NCI-H2171 (cell line): ENCODE measurements at places on chromosomes 5 and 9.

DNA sequence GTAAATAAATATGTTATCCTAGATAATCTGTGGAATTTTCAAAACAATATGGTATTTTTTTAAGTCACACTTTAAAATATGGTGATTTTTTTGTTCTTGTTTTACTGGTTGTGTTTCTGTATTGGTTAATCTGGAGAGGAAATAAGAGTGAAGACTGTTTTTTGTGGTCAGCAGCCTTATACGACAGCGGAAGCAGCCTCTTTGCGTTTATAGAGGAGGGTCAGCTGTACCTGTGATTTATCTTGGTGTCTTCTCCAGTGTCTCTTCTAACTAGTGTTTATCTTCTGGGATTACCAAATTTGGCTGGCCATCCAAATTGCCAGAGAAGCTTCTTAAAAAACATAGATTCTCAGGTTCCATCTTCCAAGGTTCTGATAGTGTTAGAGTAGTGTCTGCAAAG, 58.7 kb downstream of the ICE1 start:
- DNase-seq, result no peak

DNA sequence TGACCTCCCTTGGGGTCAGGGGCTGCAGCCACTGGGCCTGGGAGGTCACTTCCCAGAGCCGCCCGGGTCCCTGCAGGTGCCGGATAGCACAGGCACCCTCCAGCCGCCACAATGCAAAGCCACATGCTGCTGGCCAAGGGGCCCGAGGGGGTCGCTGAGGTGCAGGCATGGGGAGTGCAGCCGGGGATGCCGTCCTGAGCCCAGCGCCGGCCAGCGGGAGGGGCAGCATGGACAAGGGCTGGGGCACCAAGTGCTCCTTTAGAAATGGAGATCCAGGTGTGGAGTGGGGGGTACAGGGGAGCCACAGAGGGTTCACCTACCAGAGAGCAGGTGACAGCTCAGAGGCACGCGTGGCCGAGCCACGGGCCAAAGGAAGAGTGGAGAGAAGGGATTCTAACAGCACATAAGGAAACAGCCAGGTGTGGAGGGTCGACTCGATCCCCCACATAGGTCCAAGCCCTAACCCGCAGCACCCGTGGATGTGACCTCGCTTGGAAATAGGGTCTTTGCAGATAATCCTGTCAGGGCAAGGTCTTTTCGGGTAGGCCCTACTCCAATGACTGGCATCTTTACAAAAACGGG, 24.7 kb downstream of the ZDHHC11B start:
- DNase-seq, result no peak

DNA sequence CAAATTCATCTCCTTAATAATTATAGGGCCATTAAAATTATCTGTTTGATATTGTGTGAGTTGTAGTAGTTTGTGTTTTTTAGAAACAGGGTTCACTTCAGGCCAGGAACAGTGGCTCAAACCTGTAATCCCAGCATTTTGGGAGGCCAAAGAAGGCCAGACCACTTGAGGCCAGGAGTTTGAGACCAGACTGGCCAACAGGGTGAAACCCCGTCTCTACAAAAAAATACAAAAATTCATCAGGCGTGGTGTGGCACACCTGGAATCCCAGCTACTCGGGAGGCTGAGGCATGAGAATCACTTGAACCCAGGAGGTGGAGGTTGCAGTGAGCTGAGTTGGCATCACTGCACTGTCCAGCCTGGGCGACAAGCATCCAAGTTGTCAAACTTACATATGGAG, 57.0 kb downstream of the IARS1 start:
- no peak for DNase-seq

DNA sequence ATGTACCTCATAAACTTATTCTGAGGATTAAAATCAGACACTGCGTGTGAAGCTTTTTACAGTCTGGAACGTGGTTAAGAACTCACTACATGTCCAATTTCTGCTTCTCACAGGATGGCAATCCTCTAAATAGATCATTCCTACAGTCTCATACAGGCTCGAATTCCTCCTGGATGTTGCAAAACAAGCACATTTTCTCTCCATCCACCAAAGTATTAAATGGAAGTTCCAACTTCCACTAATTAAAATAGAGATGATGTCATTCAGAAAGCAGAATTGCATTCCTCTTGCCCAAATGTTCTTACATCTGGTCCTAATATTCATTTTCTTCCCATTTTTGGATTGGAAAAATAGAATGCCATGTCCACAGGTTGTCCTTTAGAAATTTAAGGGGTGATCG, 145.5 kb upstream of the PCA3 start:
- no peak for DNase-seq

GRCh38 chr5:73814233-73814846, 188.3 kb downstream of the ARHGEF28 start:
- no peak for DNase-seq

DNA sequence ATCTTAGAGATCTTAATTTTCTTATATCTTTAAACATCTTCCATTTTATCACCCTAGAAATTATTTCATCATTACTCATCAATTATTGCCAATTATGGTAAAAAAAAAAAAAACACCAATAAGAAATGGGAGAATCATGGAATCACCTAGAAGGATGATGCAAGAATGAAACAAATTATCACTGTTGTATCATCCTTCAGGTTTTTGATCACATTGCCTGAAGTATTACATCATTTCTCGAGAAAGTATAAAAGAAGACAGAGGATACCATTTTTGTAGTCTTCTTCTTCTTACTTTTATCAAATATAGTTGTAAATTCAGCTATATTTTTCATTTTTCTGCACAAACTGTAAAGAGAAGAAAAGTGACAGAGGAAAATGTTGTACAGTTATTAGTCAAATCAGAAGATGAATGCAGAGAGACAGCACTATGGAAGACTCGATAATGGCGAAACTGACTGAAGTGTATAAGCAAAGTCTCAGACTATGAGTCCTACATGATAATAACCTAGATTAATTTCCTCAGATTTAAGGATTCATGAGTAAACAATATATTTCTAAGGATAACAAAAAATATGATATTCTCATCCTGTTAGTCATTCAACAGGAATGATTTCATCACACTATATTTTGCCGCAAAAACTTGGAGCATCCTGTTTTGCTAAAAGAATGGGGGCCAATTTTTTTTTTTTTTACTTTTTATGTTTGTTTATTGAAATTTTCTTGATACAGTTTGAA, 5.9 kb upstream of the STC2 start:
- no peak for DNase-seq

GRCh38 chr5:138770291-138770690, 17.1 kb downstream of the CTNNA1 start:
- no peak for DNase-seq

DNA sequence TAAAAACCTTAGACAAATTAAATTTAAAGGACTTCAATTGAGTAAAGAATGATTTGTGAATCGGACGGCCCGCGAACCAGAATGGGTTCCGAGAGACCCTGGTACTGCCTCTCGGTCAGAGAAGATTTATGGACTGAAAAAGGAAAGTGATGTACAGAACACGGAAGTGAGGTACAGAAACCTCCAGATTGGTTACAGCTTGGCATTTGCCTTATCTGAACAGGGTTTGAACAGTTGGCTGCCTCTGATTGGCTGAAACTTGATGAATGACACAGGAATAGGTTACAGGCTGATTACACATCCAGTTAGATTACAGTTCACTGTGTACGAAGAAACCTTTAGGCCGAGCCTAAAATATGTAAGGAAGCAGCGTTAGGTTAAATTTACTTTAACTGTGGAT, 156.5 kb upstream of the EGFLAM start:
- no peak for DNase-seq

DNA sequence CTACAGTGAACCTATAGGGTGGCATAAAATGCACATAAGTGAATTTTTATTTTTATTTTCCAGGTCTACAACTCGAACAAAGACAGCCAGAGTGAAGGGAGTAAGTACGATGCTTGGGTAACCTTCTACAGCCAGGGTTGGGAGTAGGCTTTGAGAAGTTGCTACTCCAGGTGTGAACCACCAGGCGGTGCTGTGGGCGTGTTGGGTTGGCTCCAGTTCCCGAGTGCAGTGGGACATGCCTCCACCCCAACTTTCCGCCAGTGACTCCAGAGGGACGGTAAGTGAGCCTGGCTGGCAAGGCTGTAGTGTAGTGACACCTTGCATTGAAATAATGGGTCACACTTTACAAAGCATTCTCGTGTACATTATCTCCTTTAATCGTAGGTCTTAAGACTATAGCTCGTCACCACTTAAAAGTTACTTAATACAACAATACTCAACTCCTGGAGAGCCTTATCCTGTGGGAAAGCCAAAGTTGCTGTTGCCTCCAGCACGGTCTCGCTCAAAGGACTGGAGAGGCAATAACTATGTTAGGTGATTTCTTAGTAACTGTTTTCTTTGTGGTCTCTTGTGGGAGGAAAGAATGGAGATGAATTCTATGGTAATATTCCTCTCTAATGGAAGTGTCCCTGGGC, 244.0 kb downstream of the ARHGAP26 start:
- no peak for DNase-seq

GRCh38 chr5:65989158-65989557, 62.8 kb downstream of the ERBIN start:
- DNase-seq, result no peak

DNA sequence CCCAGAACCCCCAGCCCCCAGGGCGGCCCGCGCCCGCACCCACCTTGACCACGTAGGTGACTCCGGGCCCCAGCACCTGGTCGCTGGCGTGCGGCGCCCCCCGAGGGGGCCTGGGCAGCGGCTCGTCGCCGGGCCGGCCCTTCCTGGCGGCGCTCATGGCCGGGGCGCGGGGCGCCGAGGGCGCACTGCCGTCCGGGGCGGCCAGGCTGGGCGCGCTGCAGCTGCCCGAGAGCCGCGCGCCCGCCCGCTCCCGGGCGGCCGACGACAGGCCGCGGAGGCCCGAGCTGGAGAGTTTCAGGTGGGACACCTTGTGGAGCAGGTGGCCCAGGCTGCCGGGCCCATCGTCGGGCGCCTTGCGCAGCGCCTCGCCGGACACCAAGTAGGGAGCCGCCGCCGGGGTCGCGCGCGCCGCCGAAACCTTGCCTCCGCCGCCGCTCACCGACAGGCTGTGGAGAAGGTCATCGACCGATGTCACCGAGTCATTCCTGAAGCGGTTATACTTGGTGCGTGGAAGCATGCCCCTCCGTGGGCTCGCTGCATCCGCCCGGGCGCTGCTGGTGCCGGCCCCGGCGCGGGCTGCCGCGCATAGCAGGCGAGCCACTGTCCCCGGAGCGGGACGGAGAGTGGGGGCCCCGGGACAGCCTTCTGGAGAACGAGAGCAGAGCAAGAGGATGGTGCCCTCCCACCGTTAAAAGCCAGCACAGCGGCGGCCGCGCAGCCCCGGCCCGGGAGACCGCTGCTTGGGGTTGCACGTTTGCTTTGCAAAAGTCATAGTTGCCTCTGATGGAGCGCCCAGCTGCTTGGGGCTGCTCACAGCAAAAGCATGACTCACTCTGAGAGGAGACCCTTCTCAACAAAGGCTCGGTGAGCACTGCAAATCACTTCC, at the start of gene SHC3:
Gene SHC3, minus strand, starts transcription at position 875 of the 886 bp plus-strand sequence. Its CDS starts 358 bp downstream, at position 517.
- DNase-seq, result no peak

DNA sequence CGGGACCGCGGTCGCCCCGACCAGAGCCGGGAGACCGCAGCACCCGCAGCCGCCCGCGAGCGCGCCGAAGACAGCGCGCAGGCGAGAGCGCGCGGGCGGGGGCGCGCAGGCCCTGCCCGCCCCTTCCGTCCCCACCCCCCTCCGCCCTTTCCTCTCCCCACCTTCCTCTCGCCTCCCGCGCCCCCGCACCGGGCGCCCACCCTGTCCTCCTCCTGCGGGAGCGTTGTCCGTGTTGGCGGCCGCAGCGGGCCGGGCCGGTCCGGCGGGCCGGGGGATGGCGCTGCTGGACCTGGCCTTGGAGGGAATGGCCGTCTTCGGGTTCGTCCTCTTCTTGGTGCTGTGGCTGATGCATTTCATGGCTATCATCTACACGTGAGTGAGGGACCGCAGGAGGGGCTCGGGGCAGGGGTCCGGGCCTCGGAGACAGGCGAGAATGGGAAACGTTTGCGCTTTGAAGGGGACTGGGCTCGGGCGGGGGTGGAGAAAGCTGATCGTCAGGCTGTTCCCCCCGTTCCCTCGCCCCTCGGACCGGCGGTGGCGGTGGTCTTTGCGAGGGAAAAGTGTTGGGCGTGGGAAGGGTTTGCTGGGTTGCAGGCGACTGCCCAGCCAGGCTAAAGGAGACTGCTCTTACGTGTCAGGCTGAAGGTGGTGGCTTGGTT, 457 bp downstream of the UGCG start:
- no peak for DNase-seq

DNA sequence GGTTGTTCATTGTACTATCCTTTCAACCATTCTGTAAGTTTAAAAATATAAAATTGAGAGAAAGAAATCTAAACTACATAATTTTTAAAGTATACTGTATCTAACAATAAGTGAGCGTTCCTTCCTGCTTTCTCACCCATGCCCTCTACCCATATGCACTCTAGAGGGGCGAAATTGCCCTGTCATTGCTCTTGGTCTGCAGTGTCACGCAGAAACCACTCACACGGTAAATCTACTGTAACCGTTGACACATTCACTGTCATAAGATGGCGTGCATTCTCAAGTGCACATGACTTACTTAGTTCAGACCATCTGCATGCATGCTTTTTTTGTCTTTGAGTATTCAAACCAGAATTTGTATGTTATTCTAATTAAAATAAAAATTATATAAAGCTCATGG, 55.7 kb upstream of the NIPBL start:
- no peak for DNase-seq

- DNase-seq, result no peak
These were observed 177.0 kb downstream of the FGF18 start for GRCh38 chr5:171596391-171596878.

- no peak for DNase-seq
These were observed 146.0 kb downstream of the LIFR start for GRCh38 chr5:38410304-38410990.

DNA sequence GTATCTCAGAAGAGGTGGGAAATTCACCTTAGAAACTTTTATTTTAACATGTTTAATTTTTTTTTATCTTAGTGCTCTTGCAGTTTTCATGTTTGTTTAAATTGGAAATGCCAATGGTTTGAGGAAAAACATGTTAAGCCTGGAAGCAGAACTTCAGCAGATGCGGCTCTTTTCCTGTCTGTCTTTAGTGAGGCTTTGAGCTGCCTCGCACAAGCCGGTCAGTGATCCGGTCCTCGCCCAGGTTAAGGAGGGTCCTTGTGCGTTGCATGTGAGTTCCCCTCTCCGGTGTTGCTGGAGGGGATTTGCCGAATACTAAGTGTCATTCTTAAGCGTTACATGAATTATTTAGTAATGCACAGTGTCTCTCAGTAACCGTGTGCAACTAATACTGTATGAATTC, 9.4 kb upstream of the PLEKHG4B start:
- DNase-seq, result no peak

DNA sequence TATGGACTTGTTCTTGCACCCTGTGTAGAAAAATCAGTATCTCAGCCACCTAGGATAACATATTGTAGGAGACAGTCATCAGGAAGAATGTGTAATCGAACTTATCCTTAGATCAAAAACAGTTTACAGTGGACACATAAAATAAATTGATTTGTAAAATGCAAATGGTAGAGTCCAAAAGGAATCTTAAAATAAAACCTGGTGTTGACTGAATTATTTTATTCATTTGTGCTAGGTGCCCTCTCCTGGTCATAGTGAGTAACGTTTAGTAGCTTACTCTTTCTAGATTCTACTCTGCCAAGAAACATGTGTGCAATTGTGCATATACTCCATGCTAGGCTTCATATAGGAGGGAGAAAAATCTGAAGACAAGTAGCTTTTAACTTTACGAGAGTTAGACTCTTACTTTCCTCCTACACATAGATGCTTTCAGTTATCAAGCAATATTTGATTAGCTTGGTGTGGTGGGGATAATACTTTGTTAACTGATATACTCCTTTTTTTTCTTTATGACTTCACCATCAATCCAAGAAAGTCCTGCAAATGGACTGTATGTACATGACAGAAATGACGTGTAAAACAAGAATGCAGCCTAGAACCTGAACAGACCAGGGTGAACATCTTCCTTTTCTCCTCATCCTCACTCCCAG, 23.7 kb upstream of the LOX start:
- no peak for DNase-seq

- no peak for DNase-seq
These were observed 178.8 kb downstream of the SPOCK1 start for GRCh38 chr5:137320056-137321045.
